ENCODE measurements at places on chromosomes 5 and 9.

DNA sequence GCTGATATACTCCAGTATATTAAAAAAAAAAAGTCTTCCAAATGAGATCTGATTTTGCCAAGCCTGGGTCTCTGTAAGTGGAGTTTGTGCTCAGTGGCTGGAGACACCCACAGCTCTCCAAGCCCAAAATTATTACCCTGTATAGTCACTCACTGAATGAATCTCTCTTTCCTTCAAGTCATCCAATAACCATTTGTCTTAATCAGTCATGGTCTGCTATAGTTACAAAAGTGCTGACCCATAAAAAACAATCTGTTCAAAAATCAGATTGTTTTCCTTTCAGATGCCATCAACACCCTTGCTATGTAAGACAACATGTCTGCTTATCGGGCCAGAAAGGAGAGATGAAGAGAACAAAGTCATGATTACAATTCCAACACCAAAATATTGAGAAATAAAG is 159.4 kb upstream of the FST start:
- DNase-seq: no peak

DNA sequence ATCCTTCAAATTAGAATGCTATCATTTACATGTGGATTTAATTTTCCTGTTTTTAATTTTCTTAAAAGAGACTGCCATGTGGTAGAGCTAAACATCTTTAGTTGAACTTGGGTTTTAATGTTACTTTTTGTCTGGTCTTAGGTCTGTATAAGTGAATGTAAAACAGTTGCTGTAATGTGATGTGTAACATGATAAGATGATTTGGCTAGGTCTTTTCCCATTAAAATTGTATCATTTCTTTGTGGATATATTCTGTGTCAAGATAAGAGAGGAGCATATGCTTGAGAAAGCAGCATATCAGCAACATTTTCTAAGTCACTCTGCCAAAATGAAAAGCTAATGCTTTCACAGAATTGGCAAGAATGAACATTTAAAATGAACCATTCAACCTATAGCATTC is 18.5 kb downstream of the TMEM167A start:
- DNase-seq: no peak

GRCh38 chr5:164422400-164422799 is 917.0 kb downstream of the MAT2B start:
- peak; percentile 11 for DNase-seq

GRCh38 chr9:113573959-113574352 is 110.4 kb downstream of the RGS3 start:
- no peak for DNase-seq

- DNase-seq: no peak
Measured at GRCh38 chr9:36742264-36742663, 169.6 kb downstream of the MELK start.

DNA sequence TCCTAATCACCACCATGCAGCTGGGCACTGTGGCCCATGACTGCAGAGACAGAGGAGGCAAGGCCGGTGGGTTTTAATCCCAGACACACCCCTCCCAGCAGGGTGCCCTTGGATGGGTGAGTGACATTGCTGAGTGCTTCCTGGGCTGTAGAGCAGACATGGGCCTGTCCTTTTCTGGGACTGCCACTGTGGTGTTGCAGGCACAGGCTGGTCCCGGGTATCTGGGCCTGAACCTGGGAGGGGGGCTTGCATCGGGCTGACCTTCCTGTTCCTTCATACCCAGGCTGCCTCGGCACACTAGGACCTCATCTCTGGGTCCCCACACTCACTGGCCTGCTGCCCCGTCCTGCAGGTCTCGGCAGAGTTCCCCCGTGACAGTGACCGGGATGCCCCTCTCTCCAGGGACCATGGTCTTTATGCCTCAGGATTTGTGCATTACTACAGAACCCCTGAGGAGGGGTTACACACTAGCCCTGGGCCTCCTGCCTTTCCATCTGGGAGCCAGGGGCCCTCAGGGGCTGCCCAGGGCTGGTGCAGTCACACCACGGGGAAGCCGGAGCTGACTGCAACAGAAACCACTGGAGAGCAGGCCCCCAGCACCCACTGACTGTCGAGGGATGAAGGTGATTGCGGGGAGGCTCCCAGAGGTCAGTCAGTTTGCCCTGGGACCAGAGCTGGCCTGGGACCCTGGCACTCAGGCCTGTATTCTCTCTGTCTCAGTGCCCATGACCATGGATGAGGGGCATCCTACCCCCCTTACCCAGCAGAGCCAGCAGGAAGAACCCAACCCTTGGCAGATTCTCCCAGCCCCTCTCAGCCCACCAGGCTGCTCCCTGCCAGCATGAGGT is 8.9 kb upstream of the SLC25A48 start:
- no peak for DNase-seq

GRCh38 chr5:51043745-51044144 is 339.5 kb upstream of the ISL1 start:
- no peak for DNase-seq

DNA sequence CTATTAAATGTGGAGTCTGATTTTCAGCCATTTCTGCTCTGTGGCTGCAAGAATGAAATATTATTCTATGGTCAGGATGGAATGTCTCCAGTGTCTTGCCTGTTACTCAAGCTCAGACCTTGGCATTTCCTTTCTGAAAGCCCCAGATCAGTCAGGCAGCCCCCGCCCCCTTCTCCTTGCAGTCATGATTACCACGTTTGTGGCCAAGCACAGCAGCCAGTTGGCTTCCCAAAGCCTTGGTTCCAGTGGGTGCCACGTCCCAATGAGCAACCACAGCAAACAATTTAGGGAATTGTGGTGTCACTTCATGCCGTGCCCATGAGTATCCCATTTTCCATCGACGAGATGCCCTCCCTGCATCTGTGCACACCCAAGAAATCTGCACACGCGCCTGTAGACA is 9.7 kb upstream of the OBP2A start:
- DNase-seq: no peak

DNA sequence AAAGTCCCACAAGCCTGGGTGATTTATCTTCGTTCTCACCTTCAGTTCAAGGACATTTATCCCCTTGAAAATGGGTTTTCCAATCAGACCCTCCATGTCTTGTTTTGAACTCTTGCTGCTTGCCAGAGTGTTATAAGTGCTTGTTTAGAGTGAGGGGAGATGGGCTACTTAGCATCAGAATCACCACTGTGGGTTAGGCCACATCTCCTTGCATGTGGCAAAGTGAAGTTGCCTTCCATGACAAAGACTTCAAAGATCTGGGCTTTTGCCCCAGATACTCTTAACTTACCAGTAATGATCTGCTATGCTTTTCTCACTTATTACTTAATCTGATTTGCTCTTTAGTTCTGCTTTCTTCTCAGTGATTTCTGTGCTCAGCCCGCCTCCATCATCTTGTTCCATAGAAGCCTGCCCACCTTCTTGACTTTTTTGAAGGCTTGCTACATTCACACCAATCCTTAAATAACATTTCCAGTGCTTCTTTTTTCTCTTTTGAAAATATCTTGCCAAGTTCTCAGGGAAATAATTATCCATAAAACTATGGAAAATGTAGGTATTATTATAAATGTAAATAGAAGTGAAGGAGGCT is 39.0 kb downstream of the GPR21 start:
- DNase-seq: no peak

GRCh38 chr9:34691936-34692315 is 850 bp upstream of the CCL19 start:
- no peak for DNase-seq

- no peak for DNase-seq
Measured at GRCh38 chr5:35317586-35317985, 87.3 kb upstream of the PRLR start.

- no peak for DNase-seq
Measured at GRCh38 chr9:126293522-126293889, 33.1 kb upstream of the MVB12B start.

- peak; percentile 53 for DNase-seq
Measured at GRCh38 chr5:169717288-169717687, 80.2 kb downstream of the DOCK2 start.

DNA sequence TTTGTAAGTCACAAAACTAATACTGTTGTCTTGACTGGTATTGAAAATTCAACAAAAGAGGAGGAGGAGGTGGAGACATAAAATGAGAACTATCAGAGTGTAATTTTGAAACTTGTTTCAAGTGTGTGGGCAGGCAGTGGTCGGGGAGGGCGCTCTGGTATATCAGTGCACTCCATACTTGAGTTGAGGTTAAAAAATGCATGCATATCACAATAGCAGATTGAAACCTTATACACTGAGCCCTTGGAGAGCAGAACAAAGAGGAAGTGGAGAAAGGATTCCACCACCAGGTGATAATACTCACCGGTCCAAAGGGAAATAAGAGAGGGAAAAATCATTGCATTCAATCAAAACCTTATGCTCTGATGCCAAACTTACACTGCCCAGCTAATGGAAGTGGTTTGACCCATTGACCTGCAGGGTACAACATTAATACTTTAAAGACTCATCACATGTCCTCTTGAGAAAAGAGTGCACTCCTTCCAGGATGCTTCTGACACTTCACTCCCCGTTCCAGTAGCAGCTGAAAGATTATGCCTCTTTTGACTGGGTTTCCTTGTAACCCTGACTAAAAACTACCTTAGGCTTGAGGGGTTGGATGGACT is 79.5 kb upstream of the FAM169A start:
- no peak for DNase-seq

DNA sequence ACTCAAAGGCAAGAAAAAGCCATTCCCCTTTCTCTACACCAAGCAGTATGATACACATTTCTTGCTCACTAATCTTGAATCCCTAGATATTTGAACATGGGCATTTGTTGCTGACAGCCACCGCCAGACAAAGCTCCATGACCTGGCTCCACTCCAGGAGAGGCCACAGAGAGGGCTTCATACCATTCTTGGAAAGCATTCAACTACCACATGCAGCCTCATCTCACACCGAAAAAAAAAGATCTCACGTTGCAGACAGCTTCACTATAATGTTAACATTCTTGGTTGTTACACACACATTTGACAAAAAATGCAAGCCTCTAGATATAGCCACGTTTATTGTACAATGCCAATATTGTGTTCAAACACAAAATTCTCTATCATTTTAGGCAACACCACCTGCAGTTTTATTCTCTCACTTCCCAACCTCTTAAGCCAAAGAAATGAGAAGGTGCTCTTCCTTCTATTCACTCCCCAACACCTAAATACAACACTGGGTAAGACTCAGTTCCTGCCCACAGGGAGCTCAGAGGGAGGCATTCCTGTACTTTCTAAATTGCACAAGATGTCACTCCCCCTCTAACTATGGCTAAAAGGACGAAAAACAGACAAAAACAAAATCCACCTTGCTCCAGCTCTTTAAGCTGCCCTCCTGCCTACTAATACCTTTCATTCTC is 222.4 kb downstream of the TSSK1B start:
- peak; percentile 29 for DNase-seq

DNA sequence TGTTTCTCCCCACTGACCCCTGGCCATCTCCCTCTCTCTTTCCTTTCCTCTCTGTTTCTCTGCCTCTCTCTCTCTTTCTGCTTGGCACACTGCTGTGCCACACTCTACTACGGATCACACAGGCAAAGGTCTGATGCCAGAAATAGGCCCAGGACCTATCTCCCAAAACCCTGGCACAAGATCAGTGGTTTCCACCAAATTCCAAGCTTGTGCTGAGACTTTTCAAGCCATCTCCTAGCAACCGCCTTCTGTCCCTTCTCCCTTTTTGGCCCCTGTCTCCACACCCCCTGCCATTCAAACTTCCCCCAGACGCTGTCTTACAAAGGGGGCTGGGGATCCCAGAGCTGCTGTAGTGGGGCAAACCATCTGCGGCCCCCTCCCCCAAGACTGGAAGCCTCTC is 38.5 kb upstream of the RARS1 start:
- no peak for DNase-seq

DNA sequence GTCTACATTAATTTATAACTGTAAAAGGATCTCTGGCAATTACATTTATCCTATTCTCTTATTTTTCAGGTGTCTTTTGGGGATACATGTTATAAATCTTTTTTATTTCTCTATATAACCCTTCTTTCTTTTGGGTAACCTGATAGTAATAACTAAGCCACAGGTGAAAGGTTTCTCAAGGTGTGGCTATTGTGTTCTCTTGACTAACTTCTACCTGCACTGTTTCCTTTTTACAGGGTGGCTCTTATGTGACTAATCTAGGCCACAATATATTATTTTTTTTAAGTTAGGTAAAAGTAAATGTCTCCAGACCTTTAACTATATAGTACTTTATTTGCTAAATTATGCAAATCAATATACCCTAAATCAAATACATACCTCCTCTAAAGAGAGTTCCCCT is 193.2 kb downstream of the EFNA5 start:
- DNase-seq: no peak

DNA sequence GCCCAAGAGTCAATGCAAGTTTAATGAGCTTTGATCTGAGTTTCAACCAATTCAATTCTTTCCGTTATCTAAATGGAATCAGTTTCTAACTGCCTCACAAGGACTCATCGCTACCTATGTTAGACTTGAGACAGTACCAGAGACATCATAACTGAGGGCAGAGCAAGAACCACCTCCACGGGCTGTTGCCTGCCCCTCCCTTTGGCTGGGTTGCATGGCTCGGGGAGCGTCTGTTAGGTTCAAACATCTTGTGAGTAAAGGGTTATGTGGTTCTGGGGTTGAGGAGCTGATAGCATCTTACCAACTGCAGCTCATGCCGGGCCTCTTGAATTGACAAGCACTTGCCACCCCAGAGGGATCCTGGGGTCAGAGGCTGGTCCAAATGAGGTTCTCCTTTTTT is 457.9 kb downstream of the ENC1 start:
- DNase-seq: no peak

DNA sequence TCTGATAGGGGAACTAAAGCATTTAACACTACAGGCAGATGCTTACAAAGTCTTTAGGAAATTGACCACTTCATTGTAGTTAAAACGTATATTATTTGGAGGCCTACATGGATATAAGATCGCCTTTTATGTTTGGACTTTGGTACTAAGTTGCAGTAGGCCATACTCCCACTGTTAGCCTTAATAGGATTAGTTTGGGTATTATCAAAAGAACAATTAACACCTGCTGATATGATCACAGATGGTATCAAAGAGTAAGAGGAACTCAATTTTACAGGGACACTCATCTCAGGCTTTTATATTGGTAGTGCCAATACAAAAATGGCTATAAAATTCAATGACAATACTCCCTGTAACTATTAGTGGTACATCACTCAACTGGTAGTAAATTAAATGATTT is 1183.0 kb downstream of the MAT2B start:
- no peak for DNase-seq

DNA sequence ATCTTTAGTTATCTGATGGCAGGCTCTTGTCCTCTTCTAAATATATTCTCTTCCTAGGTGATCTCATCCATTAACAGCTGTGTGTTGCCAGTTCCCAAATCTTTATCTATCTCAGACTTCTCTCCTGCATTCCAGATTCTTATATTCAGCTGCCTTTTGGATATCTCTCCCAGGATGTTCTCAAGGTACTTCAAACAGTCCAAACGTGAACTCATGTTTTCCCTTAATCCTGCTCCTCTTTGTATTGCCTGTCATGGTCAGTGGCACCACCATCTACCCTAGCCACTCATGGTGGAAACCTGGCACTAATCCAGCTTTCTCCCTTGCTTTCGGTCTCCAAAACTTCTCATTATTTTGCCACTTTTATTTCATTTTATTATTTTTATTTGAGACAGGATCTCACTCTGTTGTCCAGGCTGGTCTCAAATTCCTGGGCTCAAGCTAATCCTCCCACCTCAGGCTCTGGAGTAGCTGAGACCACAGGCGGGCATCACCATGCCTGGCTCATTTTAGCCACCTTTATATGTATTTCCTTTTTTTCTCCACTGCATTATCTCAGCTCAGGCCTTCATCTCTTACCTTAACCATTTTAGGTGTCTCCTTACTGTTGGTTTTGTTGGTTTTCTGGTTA is 3.8 kb downstream of the ZFYVE16 start:
- DNase-seq: no peak
